ENCODE measurements at places on chromosomes 13 and 19.

DNA sequence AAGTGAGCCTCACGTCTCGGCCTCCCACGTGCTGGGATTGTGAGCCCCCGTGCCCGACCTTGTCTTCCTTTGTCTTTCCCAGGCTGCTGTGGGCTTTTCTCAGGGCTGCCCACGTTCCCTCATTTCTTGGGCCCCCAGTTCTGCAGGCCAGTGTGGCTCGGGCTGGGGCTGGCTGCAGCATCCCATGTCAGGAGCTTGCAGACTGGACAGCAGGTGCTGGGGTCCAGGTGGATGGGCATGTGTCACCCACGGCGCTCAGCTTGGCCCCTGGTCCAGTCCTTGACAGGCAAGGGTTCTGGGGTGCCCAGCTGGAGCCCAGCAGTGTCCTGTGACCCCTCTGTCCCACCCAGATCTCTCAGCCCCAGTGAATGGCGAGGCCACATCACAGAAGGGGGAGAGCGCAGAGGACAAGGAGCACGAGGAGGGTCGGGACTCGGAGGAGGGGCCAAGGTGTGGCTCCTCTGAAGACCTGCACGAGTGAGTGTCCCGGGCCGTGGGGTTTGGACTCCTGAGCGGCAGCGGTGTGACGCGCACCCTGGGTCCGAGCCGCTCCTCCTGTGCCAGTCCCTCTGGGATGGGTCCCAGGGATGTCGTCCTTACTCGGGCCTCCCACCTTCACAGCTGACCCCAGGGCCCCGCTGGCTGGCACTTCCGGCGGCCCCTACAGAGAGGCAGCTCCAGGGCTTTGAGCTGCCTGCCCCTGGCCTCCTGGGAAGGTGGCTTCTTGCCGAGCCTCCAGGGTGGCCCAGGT, 17.3 kb downstream of the PLIN4 start:
- no peak for DNase-seq

DNA sequence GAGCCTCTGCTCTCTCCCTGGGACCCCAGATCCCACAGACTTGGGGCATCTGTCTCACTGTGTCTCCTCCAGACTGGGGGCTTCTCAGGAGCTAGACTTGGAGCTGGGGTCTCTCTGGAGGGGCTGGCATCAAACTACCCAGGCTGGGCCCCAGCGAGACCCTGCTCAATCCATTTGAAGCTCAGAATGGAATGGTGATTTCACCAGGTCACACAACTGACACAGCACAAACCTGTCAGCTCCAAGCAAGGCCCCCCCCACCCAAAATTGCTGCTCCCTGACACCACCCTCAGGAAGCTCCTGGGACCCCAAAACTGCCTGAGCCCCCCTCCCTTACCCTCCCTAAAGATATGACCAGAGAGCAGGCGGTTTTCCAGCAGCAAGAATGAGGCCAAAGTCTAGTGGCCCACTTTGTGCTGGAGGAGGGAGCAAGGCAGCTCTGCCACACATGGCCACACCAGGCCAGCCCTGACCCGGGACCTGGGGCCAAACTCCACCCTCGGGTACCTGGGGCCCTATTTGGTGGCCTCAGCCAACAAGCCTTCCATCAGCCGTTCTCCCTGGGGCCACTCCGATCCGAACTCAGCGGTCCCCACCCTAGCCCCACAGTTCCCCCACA, 2.4 kb downstream of the NR2F6 start:
- no peak for DNase-seq

- DNase-seq, result peak; percentile 10
Measured at GRCh38 chr13:77409412-77409811, 82.5 kb upstream of the MYCBP2 start.

- no peak for DNase-seq
Measured at GRCh38 chr13:78593652-78594455, 9.5 kb downstream of the POU4F1 start.

GRCh38 chr13:108682714-108683113, 53.3 kb downstream of the MYO16 start:
- DNase-seq, result no peak

DNA sequence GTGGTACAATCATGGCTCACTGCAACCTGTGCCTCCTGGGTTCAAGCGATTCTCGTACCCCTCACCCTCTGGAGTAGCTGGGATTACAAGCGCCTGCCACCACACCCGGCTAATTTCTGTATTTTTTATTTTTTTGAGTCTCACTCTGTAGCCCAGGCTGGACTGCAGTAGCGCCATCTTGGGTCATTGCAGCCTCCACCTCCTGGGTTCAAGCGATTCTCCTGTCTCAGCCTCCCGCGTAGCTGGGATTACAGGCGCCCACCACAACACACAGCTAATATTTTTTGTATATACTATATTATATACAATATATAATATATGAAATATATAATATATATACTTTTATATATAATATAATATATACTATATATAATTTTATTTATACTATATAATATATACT, 52.5 kb downstream of the COLGALT1 start:
- DNase-seq, result no peak

DNA sequence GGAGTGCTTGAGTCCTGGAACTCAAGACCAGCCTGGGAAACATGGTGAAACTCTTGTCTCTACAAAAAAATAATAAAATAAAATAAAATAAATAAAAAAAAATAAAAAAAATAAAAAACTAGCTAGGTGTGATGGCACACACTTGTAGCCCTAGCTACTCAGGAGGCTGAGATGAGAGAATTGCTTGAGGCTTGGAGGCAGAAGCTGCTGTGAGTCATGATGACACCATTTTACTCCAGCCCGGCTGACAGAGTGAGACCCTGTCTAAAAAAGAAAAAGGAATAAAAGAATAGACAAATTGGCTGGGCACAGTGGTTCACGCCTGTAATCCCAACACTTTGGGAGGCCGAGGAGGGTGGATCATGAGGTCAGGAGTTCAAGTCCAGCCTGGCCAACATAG, 1168.9 kb downstream of the SLITRK5 start:
- DNase-seq, result no peak

GRCh38 chr19:48624067-48624594, 4.8 kb downstream of the SPHK2 start:
- DNase-seq, result peak; percentile 98

DNA sequence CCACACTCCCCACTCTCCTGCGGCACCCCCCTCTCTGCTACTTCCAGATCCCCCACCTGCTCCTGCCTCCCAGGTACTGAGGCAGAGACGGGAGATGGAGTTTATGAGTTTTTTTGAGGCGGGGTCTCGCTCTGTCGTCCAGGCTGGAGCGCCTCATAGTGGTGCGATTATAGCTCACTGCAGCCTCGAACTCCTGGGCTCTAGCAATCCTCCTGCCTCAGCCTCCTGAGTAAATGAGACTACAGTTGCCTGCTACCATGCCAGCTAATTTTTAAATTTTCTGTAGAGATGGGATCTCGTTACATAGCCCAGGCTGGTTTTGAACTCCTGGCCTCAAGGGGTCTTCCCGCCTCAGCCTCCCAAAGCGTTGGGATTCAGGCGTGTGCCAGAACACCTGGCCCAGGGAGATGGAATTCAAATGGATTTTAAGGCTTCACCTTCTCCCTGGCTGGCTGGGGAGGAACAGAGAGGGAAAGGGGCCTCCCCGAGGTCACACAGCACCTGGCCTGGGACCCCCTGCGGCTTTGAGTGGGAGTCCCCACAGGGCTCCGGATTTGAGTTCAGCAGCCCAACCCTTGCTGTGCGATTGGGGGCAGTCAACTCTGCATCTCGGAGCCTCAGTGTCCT, 19.5 kb upstream of the TNFAIP8L1 start:
- no peak for DNase-seq

DNA sequence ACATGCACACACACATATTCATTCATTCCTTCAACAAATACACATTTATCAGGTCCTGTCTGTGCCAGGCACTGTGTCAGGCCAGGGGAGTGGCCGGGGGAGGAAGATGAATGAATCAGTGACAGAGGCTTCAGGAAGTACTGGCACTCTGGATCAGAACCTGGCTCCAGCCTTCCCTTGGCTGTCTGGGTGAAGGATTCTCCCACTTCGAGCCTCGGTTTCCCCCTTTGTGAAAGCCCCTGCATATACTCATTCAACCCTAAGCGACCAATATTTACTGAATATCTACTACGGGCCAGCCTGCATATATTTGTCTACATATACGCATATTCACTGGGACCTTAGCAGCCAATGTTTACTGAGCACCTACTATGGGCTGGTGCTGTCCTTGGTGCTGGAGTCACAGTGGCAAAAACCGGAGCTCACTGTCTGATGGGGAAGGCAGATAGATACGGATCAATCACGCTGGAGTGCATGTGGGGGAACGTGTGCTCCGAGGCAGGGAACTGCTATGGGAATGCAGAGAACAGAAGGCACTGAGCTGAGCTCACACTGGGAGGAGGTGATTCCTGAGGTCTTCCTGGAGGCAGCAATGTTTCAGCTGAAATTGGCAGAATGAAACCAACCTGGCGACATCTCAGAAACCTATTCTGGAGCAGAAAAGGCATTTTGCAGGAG, 636 bp upstream of the ZNF579 start:
- no peak for DNase-seq

GRCh38 chr19:18346091-18346490, 5.7 kb downstream of the PGPEP1 start:
- no peak for DNase-seq

- DNase-seq, result no peak
Measured at GRCh38 chr19:5973867-5974635, 3.9 kb downstream of the RANBP3 start.

- no peak for DNase-seq
Measured at GRCh38 chr13:60720590-60720989, 323.6 kb downstream of the TDRD3 start.

DNA sequence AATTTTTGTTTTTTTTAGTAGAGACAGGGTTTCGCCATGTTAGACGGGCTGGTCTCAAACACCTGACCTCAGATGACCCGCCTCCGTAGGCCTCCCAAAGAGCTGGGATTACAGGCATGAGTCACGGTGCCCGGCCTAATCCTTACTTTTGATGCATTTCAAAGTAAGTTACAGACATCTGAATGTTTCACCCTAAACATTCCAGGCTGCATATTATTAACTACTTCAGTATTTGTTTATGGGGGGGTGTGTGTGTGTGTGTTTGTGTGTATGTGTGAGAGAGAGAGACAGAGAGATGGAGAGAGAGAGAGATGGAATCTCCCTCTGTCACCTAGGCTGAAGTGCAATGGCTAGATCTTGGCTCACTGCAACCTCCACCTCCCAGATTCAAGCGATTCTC, 13.1 kb downstream of the SULT2B1 start:
- peak; percentile 68 for DNase-seq

DNA sequence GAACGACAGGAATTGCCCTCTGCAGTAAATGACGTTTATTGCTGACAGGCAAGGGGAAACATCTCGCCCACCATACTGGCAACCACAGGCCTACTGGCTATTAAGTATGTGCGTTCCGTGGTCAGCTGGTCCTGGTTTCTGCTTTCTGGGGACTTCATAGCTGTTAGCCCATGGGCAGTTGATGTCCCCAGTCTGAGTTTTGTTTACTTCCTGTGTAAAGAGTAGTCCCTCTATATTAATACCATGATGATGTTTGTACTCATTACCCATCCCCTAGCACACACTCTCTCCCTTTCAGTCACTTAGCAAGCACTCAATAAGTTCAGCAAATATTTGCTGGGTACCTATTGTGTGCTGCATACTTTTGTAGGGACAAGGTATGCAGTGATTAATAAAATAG, 6.5 kb upstream of the MIA start:
- DNase-seq, result no peak

GRCh38 chr19:722553-723101, 13.9 kb downstream of the PALM start:
- DNase-seq, result no peak

DNA sequence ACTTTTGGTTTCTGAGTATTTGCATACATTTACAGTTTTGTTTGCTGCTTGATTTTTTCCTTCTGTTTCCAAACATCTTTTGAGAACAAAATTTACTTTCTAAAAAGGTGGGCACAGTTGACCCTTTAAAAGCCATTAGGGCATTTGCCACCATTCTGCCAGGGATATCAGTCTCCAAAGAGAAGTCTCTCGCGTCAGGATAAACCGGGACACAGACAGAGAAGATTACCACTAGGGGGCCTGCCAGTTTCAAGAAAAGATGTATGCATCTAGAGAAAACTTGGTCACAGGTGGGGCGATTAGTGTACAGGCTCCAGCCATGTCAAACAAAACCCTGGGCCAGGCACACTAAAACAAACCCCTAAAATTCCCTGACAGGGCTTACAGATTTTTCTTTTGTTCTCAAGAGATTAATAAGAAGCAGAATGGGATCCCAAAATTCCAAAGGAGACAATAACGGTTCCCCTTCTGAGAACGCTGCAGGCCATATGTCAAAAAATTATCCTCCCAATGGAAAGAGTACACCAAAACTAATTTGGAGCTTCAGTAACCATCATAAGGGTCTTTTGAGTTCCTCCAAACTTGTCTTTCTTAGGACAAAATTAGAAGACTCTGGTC, 10.7 kb upstream of the PABPC3 start:
- peak; percentile 25 for DNase-seq

GRCh38 chr19:45076029-45076850, at the start of gene ZNF296:
ZNF296 (minus strand) TSS chr19:45076478; CDS start chr19:45076373, 105 bp downstream.
- DNase-seq, result peak; percentile 54

Measured in fibroblast of skin of right biceps (primary cell).